ENCODE measurements at places on chromosomes 5 and 9. TPM values are rescaled to one million over a fixed set of nuclear protein-coding genes. Genes with fewer than 3 reads are reported as not detected.

DNA sequence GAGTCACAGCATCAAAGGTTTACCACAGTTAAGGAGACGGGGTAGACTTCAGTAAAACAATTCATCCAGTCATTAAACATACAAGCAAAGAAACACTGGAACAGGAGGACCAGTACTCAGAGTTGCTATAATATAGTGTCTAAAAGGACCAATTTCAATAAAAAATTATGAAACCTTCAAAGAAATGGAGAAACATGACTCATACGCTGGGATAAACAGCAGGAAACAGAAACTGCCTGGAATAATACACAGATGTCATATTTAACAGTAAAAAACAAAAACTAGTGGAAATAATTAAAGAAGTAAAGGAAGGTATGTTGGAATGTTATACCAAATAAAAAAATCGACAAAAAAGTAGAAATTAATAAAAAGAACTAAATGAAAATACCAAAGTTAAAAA is 1075.9 kb downstream of the NR2F1-AS1 start:
- DNase-seq: no peak

DNA sequence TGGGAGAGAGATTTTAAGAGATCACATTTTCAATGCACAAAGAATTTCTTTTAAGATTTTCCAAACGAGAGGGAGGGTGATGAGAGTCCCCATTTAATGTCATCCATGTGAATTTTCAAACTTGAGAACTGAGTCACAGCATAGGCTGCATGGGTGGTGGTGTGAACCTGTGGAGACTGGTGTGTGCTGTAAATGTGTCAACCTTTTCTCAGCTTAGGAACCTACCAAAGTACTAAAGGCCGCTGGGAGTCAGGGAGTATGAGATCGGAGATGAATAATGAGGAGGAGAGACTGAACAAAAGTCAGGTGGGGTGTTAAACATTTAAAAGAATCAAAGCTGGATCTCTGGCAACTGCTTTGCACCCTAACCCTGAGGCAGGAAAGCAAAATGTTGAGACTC is 7.5 kb downstream of the ALDH1A1 start:
- DNase-seq: no peak

The CYLC2 gene
- total RNA-seq: not detected

The SPINK7 gene
- total RNA-seq: not detected

The DYNC2I2 gene
- 46.3 TPM for total RNA-seq

GRCh38 chr9:127586537-127586936 is 25.5 kb upstream of the STXBP1 start:
- no peak for DNase-seq

The SLC25A2 gene
- total RNA-seq: 1.2 TPM

The SH2D3C gene
- 7.4 TPM for total RNA-seq

GRCh38 chr9:94767331-94768072 is 41.0 kb downstream of the AOPEP start:
- no peak for DNase-seq

DNA sequence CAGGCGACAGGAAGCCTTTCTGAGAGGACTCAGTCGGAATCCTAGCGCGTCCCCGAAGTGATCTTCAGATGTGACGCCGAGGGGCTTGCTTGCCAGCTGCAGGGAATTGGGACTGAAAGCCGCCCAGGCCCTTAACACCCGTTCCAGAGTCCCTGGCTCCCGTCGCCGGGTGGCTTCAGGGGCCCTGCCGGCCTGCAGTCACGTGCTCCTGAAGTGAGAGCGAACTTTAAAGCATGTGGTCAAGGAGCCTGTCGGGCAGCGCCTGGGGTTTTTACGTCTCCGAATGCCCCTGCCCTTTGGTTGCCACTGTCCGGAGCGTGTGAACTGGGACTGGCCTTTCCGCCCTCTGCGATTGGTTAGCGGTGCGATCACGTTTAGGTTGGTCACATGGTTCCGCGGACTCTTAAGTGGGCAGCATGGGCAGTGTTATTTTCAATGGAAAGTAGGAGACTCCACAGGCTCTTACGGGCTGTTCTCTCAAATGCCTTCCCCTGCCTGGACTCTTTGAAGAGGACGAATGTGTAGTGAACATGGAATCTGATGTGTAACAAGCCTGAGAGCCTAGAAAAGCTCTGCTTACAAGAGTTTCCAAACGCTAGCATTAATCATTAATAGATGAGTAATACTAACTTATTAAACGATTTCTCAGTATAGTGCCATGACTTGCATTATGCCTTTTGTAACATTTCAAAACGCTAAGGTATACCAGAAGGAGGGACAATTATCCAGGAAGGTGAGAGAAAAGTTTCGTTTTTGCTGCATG is 1.9 kb downstream of the VLDLR start:
- DNase-seq: no peak

DNA sequence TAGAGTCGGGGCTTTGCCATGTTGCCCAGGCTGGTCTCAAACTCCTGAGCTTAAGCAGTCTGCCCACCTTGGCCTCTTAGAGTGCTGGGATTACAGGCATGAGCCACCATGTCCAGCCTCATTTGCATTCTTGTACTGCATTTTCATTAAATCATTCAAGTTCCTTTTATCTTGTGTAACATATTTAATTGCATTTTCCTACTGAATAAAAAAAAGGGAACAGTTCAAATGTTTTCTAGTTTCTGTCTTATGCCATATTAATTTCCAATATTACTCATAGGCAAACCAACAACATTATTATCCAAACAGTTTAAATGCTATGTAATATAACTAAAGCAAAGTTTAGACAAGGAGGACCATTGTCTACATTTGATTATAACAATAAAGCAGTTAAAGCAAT is 6.1 kb downstream of the SLC31A1 start:
- DNase-seq: no peak

GRCh38 chr5:169641253-169641652 is 4.2 kb downstream of the DOCK2 start:
- DNase-seq: no peak

The NEUROG1 gene
- total RNA-seq: not detected

The NOXA1 gene
- total RNA-seq: 41.5 TPM
